ENCODE measurements at places on chromosomes 7 and 10.

GRCh38 chr10:49841615-49842332, 79.7 kb upstream of the OGDHL start:
- DNase-seq, result no peak

GRCh38 chr7:94375691-94376090, 19.0 kb upstream of the COL1A2 start:
- DNase-seq, result no peak

DNA sequence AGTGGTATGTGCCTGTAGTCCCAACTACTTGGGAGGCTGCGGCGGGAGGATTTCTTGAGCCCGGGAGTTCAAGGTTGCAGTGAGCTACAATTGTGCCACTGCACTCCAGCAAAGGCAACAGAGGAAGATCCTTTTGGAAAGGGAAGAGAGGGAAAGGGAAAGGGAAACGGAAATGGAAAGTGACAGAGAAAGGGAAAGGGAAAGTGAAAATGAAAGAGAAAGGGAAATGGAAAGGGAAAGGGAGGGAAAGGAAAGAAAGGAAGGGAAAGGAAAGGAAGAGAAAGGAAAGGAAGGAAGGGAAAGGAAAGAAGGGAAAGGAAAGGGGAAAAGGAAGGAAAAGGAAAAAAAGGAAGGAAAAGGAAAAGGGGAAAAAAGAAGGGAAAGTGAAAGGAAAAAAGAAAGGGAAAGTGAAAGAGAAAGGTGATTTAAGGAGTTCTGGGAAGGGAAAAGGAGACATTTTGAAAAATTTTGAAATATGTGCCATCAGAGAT, 2.3 kb upstream of the ZC3HAV1 start:
- no peak for DNase-seq

GRCh38 chr7:41709621-41710020, 6.7 kb upstream of the INHBA start:
- no peak for DNase-seq

DNA sequence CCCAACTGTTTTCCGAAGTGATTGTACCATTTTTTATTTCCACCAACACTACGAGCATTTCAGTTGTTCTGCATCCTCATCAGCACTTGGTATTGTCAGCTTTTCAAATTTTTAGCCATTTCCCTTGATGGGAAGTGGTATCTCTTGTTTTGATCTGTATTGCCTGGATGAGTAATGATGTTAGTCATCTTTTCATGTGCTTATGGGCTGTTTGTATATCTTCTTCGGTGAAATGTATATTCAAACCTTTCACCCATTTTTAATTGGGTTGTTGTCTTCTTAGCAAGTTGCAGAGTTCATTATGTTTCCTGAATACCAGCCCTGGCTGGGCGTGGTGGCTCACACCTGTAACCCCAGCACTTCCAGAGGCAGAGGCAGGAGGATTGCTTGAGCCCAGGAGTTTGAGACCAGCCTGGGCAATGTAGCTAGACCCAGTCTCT, 22.1 kb downstream of the CLIP2 start:
- no peak for DNase-seq

DNA sequence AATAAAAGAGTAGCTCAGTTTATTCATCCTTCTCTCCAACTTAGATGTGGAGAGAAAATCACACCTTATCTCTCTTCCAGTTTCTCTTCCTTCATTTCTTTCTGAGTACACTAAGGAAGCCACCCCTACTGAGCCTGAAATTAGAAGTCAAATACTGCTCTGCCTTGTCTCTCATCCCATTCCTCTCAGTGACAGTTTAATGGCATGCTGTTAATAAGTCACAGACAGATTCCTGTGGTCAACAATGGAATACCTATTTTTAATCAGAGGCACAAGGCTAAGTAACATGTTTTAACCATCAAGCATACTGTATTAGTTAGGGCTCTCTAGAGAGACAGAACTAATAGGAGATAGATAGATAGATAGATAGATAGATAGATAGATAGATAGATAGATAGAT, 253.2 kb downstream of the HTR7 start:
- no peak for DNase-seq

DNA sequence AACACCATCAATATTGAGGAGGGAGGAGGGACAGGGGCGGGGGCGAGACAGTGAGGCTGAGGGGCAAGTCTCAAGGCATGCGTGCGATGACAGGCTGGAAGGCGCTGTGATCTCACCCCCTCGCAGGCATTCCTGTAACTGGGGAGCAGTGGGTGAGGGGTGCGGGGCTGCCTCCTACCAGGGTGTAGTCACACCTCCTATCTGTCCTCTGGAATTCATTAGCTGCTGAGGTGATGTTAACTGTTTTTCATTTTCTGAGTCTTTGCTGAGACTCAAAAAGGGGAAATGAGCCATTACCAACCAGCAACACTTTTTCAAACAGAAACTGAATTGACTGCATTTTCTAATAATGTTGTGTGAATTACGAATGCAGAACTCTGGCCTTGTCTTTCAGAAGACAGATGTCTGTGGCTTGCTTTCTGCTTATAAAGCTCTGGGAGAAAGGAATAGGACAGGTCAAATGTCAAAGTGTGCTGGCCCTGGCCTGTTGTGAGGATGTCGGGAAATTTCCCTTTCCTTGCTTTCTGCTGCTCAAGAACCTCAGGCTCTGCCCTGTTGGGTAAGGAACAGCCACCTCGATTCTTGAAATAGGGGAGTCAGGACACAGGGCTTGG, 23.7 kb upstream of the CDH23 start:
- no peak for DNase-seq

GRCh38 chr7:102891693-102892261, 21.0 kb upstream of the LRRC17 start:
- no peak for DNase-seq

- DNase-seq, result no peak
Observed at GRCh38 chr10:124935946-124936345, 6.0 kb upstream of the ZRANB1 start.

- DNase-seq, result no peak
Observed at GRCh38 chr7:36777855-36778254, 53.6 kb upstream of the AOAH start.

Data from stimulated activated CD4-positive, alpha-beta T cell treated with anti-CD3 and anti-CD28 coated beads, Interleukin-4, amount 100 ng/mL, for 48 hours (primary cell).